AG09319 (cell line): ENCODE measurements at places on chromosomes 7 and 10.

- no peak for DNase-seq
Measured at GRCh38 chr7:3007696-3008095, 36.0 kb downstream of the CARD11 start.

DNA sequence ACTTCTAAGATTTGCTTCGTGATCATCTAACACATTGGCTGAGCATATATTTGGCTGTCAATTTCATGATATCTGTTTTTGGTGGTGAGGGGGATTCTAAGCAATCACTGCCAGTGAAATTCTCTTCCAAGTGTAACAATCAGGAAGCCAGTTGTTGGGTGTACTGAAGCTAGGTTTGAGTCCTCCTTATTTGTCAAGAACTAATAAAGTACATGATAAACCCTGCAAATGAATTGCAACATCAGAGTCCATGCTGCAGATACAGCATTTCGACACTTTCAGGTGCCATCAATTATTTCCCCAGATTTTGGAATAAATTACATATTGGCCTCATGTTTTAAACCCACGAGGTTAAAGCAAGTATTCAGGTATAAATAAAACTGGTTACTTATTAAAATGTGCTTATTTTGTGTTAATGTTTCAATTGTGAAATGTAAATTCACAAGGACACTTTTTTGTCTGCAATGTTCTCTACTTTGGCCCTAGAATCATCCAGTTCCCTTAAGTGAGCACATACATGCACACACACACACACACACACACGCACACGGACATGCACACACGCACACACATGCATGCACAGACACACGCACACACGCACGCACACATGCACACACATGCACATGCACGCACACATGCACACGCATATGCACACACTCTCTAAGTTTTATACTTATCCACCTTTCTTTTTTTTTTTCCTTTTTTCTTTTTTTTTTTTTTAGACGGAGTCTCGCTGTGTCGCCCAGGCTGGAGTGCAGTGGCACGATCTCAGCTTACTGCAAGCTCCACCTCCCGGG lies 510.2 kb upstream of the KLF6 start:
- DNase-seq: no peak

DNA sequence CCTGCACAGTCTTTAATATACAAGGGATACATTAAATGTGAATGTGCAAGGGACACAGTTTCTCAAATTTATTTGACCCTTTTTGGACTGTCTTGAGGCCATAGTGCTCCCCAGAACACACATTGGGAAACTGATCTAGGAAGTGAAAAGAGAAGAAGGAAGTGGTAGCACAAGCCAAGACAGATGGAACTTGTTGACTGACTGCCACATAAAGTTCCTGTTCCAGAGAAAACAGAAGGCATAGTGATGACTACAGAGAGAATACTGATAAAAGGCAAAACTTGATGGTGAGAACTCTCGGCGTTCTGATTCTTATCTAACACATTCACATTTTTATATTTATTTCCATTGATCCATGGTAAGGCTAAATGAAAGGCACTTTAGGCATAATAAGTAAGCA lies 1216.4 kb downstream of the CNTNAP2 start:
- no peak for DNase-seq

DNA sequence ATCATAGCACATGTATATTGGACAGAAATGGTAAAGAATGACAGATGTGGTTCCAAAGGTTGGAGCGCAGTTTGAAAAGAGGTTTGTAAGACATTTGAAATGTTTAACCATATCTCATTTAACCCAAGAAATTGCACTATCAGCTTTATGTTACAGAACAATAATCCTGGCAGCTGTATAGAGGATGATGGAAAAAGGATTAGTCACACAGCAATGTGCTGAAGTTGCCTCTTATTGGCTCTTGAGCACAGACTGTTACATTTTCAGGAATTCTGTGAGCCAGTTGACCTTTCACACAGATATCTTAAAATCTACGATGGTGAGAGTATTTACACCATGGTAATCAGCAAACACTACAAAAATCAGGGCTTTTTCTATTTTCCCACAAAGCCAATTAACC lies 3.9 kb downstream of the COG5 start:
- no peak for DNase-seq

DNA sequence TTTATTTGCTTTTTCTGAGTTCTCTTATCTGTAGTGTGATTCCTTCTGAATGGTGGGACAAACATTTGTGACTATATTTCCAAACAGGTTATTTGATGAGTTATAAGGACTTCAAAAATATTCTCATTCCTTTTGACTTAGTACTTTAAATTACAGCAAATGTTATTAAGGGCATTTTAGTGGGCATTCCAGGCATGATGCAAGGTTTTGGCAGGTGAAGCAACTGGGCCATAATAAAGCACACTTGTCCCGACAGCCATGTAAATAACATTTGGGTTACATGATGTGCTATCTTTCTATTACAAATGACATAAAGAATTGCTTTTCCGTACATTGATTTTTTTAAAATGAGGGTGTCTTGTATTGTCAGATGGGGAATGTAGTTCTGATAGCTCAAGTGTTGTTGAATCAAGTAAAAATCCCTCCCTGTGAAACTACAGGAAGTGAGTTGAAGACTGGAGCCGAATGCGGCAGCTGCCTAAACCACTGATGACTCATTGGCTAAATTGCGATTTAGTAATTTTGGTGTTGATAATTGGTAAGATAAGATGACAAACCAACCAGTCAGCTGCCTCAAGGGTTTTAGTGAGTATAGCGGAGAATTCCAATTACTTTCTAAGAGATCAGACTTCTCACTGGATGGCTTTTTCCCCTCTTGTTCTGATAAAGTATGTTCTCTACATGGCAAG lies 231.3 kb upstream of the NPY start:
- DNase-seq: peak; percentile 12

DNA sequence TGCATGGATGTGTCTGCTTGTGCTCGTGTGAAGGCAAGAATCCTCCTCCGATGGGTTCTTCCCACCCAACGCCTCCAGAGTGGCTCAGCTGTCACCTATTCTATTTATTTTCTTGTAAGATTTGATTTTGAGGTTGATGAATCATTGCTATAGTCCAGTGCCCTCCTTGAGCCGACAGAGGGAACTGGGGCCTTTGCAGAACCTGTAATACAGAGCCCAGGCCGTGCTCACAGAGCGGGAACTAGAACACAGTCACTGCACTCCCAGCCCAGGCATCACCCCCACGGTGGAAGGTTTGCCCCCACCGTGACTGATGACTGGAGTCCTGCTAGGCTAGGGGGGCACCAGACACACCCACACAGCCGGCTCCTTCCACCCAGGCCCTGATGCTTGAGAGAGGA lies 2.0 kb downstream of the RARRES2 start:
- DNase-seq: no peak

- DNase-seq: no peak
Measured at GRCh38 chr7:139851770-139852481, 22.9 kb downstream of the TBXAS1 start.

DNA sequence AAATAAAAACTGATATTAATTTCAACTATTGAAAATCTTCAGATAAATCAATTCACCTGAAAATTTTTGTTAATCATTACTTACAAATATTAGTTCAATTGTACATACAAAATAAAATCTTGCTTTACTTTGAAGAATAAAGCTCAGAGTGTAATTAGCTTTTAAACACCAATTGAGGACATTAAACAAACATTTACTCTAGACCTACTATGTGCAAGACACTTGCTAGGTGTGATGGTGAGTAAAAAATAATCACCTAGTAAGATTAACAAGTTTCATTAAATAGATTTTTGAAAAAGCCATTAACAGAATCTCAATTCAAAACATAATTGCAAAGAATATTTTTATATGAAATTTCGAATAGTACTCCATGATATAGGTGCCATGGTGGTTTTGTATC lies 3.9 kb upstream of the MLLT10 start:
- no peak for DNase-seq

GRCh38 chr7:133510326-133511055 lies 257.6 kb downstream of the EXOC4 start:
- DNase-seq: no peak

DNA sequence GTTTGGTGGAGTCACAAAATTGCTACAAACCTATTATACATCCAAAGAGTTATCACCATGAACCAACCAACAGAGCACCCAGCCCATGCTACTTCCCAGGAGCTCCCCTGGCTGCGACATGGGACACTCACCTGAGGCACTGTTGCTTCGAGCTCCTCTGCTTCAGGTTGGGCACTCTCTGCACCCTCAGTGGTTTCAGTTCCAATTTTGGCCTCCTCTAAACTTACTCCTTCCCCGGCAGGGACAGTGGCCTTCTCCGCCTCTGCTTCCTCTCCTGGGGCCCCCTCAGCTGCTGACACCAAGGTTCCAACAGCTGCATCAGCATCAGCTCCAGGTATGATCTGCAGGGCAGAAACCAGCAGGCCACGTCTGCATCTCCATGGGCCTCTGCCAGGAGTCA lies 120.4 kb upstream of the TARP start:
- DNase-seq: no peak

- no peak for DNase-seq
Measured at GRCh38 chr10:1465993-1466764, 271.1 kb downstream of the ADARB2 start.

DNA sequence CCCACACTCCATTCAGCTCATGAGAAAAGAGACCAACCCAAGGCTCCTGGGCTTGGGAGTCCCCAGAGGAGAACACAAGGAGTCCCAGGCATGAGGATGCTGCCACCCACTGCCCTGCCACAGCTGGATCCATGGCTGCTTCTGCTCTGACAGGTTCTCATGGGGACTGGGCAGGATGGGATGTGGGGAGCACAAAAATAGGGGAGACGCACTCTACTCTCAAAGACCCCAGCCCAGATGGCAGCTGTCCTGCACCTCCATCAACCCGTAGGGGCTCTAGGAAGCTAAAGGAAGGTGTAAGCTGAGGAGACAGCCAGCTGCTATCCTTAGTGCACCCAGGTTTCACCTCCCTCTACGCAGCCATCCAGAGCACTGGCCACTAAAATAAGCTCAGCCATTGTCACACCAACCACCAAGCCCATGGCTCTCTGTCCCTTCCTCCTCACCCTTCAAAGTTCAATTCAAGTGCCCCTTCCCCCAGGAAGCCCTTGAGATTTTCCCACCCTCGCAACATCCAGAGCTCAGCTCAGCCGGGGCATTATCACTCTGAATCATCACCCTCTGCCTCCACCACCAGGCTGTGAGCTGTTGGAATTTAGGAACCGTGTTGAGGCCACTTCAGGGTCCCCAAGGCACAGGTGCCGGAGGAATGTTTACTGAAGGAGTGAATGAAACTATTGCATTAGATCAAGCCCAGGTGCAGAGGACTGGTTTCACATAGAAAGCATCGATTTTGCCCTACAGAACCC lies 142.1 kb downstream of the GRID1 start:
- no peak for DNase-seq

- DNase-seq: no peak
Measured at GRCh38 chr10:72329290-72330068, 25.2 kb downstream of the DNAJB12 start.

DNA sequence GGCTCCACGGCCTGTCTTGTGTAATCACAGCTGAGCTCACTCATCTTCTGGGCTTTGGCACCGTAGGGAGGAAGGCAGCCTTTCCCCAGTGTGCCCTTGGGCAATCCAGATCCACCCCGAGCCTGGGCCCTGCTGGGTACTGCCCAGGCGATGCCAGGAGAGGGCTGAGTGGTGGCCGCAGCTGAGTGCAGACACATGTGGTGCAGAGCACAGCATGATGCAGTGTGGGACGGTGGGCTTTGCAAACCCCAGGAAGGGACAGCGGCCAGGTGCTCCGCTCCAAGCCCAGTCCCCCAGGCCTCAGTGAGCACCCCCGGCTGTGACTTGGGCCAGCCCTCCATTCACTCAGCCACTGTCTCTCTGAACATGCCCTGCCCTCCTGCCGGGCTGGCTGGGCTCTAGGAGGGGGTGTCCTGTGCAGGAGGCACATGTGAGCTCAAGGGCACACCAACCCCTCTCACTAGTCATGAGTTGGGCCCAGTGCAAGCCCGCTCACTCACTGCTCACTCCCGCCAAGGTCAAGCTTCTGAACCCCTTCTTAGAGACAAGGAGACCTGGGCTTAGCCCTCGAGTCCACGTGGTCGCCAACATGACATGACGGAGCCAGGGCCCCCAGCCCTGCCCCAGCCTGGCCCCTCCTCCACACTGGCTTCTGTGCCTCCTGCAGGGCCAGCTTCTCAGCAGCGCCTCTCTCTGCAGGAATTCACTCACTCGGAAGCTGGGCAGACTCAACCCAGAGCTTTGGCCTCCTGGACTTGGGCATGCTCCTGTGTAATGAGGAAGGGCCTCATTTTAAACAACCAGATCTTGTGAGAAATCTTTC lies 77.5 kb upstream of the INSIG1 start:
- no peak for DNase-seq

GRCh38 chr7:120813546-120814252 lies 44.2 kb downstream of the TSPAN12 start:
- no peak for DNase-seq

GRCh38 chr10:76306856-76307255 lies 875.4 kb downstream of the LRMDA start:
- DNase-seq: no peak

- DNase-seq: no peak
Measured at GRCh38 chr10:124641282-124642087, 102.7 kb downstream of the FAM53B start.

DNA sequence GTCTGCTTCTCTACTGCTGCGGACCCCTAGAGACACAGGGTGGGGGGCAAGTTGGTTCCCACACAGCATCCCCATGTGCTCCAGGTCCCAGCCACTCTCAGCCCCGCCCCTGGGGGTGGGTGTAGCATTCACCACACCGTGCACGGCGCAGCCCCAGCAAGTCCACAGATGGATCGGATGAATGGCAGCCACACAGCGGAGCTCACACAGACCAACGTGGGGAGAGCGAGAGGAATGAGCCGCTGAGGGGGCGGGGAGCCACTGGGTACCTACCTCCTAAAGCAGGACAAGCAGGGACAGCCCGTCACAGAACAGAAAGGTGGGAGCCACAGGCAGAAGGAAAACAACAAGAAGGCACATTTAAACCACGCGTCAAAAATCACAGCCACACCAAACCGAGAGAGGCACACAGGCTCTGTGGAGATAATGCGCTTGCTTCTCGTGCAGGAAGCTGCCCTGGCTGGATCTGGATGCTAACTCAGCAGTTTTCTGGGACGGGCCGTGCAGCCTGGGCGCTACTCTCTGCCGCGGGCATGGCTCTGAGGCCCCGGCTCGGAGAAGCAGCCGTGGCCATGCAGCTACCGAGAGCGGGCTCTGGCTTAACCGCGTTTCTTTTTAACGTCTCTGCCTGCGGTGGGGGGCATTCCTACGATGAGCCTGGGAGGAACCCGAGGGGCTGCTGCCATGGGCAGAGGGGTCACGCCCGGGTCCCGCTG lies 102.5 kb downstream of the CYTH3 start:
- DNase-seq: no peak
